ENCODE measurements at places on chromosomes 12 and 14. TPM values are rescaled to one million over a fixed set of nuclear protein-coding genes. Genes with fewer than 3 reads are reported as not detected.

Gene RERG
- under 0.01 TPM for total RNA-seq

Gene PROX2
- not detected for total RNA-seq

Gene KRT71
- not detected for total RNA-seq

Gene KRT83
- not detected for total RNA-seq

Gene TAS2R31
- total RNA-seq = 5.6 TPM

Gene HSPA2
- total RNA-seq = 10.3 TPM

Gene SLC7A8
- 26.1 TPM for total RNA-seq

Gene MYF6
- not detected for total RNA-seq

Gene VRTN
- total RNA-seq = not detected
